CD4-positive, CD25-positive, alpha-beta regulatory T cell (primary cell): ENCODE measurements at places on chromosomes 7 and 10. TPM values are rescaled to one million over a fixed set of nuclear protein-coding genes. Genes with fewer than 3 reads are reported as not detected.

Gene HOXA2
- total RNA-seq, result not detected

Gene CALN1
- 0.52 TPM for total RNA-seq

Gene SLC26A5
- not detected for total RNA-seq

Gene PIP
- total RNA-seq, result not detected

Gene ARMC3
- total RNA-seq, result 1.4 TPM

Gene PHKG1
- 8.2 TPM for total RNA-seq

DNA sequence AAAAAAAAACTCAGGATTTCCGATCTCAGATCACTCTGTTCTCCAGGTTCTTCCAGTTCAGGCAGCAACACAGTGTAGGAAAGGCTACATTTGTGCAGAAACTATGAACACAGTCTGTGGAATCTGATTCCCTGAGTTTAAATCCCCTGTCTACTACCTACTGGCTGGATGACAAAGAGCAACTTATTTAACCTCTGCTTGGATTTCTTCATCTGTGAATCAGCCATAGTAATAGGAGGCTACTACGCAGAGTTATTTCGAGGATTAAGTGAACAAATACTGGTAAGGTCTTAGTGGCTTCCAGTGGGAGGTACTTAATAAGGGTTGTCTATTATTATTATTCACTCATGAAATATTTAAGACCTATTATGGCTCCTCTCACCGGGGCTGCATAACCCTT lies 44.3 kb upstream of the PDCD4 start:
- H3K4me1 ChIP-seq, result no peaks in the 10 kb centered on the region
- no peak for DNase-seq
- H3K27me3 ChIP-seq, result no peaks in the 10 kb centered on the region
- H3K27ac ChIP-seq, result no peak overlapping the region

DNA sequence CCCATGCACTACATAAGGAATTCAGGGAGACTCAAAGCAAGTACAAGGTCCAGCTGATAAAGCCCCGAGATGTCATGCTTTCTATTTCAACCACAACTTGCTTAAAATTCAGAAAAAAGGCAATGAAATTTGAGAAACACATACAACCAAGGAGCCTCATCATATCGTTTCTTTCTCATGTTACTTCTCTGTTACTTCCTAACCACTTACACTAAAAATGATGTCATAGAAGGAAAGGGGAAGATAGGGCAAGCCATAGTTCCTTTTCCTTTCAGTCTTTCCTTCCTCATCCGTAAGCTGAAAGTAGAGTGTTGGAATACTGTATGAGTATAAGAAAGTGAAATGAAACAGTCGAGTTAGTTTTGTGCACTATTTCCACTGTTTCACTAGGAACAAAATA lies 27.9 kb upstream of the CDK14 start:
- no peaks in the 10 kb centered on the region for H3K4me1 ChIP-seq
- DNase-seq, result no peak
- H3K27me3 ChIP-seq, result no peaks in the 10 kb centered on the region

DNA sequence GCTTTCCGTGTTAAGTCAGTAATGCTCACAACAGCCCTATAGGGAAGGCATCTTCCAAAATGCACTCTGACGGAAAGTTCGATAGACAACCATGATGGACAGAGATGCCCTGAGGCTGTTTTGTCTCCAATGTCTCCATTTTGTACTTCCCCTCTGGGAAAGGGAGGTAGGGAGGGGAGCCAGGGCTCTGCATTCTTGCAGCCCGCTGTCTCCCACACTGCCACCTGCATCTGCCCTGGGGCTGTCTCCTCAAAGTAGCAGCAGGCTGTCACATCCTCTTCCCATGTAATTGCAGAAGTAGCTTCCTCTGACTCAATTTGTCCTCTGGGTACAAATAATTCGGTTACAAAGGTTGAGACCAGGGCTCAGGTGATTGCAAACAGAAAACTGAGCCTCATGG lies 131.4 kb downstream of the GPAM start:
- no peaks in the 10 kb centered on the region for H3K4me1 ChIP-seq
- no peaks in the 10 kb centered on the region for H3K36me3 ChIP-seq
- no peak overlapping the region for H3K4me3 ChIP-seq
- H3K27me3 ChIP-seq, result no peaks in the 10 kb centered on the region
- no peak for DNase-seq

- H3K27me3 ChIP-seq, result no peaks in the 10 kb centered on the region
- H3K4me3 ChIP-seq, result no peak overlapping the region
- no peaks in the 10 kb centered on the region for H3K36me3 ChIP-seq
- DNase-seq, result no peak
- no peak overlapping the region for H3K27ac ChIP-seq
- H3K4me1 ChIP-seq, result no peaks in the 10 kb centered on the region
Observed at GRCh38 chr7:55030314-55030713, 11.5 kb downstream of the EGFR start.

DNA sequence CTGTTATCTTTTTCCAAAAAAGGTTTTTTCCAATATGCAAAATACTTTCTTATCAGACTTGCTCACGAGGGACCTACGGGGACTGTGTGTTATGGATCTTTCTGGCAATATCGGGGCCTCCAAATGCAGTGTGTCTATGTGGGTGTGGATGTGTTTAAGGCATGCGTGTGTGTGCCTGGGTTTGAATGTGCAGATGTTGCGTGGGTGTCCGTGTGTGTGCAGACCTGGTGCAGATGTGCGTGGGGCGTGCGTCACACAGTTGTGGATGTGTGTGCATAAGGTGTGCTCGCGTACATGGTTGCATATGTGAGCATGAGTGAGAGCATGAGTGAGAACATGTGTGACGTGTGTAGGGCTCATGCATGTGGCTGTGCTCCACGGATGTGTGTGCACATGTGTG lies 19.7 kb downstream of the NKX6-2 start:
- no peaks in the 10 kb centered on the region for H3K27me3 ChIP-seq
